ENCODE measurements at places on chromosomes 16 and 17.

- DNase-seq = peak; percentile 57
Observed at GRCh38 chr16:21083729-21084268, 66.8 kb downstream of the DNAH3 start.

- DNase-seq = peak; percentile 82
Observed at GRCh38 chr17:80101946-80102663, 724 bp downstream of the GAA start.

GRCh38 chr17:77534137-77534536 is 393.4 kb downstream of the SEC14L1 start:
- no peak for DNase-seq

DNA sequence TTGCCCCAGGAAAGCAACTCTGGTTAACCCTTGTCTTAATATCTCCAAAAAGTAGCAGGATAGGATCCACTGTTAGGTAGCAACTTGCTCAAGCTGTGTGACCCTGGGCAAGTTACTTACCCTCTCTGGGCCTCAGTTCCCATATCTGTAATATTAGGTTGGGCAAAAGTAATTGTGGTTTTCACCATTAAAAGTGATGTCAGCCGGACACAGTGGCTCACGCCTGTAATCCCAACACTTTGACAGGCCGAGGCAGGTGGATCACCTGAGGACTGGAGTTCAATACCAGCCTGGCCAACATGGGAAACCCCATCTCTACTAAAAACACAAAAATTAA is 179.3 kb downstream of the FOXL1 start:
- DNase-seq = no peak

DNA sequence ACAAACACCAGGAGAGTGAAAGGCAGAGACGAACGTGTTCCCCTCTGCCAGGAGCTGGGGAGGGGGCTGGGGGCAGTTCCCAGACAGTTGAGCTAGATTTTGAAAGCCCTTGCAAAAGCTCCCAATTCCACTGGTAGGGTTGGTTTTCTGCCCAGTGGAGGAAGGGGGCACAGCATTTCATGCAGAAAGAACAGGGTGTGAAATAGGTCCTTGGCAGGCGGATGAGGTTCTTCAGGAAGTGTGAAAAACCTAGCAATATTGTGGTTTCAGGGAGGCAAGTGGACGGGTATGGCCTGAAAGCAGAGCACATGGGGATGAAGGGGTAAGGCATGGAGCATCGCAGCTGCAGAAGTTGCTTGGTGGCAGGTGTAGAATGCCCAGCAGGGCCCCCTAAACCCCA is 248.3 kb downstream of the KATNIP start:
- DNase-seq = no peak

DNA sequence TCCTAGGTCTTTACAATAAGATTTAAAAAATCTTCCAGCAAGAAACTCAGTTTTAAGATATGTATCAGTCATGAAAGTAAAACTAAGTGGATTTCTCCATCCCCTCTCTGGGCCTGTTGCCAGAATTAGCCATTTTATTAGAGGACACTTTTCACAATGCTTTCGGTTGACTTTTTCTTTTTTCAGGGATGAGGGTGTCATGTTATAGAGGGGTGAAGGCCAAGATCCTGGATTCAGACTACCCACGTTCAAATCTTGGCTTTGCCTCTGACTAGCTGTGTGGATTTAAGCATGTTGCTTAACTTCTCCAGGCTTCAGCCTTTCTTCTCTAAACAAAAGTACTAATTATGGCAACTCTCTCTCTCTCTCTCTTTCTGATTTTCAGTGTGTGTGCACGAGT is 111.7 kb upstream of the COX10 start:
- DNase-seq = peak; percentile 6

- DNase-seq = no peak
Observed at GRCh38 chr16:69663846-69664245, 62.5 kb downstream of the NQO1 start.

- no peak for DNase-seq
Observed at GRCh38 chr17:5044630-5045029, 9.4 kb upstream of the SLC52A1 start.

- DNase-seq = no peak
Observed at GRCh38 chr17:66583112-66583748, 251.7 kb upstream of the CACNG5 start.

- no peak for DNase-seq
Observed at GRCh38 chr17:3665834-3666233, 2.5 kb downstream of the TAX1BP3 start.

DNA sequence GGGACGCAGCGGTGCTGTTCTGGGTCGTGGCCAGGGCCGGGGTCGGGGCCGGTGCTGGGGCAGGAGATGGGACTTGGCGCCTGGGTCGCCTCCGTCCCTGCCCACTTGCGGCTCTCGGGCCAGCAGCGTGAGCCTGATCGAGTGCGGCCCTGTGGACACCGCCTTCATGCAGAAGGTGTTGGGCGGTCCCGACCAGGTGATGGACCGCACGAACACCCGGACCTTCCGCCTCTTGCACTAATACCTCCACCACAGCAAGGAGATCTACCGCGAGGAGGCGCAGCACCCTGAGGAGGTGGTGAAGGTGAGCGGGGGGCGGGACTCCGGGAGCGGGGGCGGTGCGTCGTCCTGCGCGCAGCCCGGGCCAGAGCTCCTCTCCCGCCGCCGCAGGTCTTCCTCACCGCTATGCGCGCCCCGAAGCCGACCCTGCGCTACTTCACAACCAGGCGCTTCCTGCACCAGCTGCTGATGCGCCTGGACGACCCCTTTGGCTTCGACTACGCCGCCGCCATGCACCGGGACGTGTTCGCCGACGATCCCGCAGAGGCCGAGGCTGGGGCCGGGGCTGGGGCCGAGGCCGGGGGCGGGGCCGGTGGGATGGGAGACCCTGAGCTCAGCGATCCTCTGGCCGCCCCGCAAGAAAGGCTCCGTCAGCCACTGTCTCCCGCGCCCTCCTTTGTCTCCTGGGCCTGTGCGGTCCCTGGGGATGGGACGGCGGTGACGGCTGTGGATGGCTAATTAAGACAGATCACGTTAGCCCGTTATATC is 4.5 kb upstream of the HSD17B1 start:
- no peak for DNase-seq

DNA sequence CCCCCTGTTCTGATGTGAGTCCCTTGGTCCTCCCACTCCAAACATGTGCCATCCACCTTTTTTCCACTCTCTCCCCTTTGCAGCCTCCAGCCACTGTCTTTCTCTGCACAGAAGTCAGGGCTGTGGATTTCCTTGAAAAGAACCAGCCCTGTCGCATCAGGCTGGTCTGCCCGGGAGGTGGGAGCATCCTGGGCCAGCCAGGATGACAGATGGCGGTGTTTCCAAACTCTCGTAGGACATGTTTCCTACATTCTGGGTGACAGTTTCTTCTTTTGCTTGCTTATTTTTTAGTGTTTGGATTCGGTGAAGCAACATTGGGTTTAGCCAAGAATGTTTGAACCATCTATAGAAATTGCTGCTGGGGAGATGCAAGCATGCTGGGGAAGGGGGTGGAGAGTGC is 100.8 kb downstream of the CCDC182 start:
- DNase-seq = no peak

GRCh38 chr16:28108590-28109247 is 45.2 kb upstream of the GSG1L start:
- DNase-seq = peak; percentile 63

DNA sequence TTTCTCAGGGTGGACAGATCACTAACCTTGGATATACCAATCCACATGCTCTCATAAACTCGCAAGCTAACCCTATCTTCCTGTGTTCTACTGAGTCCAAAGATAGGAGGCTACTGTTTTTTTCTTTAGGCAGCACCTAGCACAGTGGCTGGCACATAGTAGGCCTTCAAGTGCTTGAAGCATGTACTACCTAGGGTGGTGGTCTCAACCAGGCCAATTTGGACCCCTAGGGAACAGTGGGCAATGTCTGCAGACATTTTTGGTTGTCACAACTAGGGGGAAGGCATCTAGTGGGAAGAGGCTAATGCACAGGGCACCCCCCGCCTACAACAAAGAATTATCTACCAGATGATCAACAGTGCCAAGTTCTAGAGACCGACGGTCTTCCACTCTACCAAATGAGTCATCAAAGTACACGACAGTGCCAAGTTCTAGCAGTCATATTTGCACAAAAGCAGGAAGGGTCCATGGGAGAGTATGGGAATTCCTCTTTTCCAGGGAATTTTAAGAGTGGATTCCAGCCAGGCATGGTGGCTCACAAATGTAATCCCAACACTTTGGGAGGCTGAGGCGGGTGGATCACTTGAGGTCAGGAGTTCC is 390.3 kb downstream of the SLC39A11 start:
- DNase-seq = no peak

GRCh38 chr16:84724606-84725309 is 25.0 kb downstream of the USP10 start:
- no peak for DNase-seq

DNA sequence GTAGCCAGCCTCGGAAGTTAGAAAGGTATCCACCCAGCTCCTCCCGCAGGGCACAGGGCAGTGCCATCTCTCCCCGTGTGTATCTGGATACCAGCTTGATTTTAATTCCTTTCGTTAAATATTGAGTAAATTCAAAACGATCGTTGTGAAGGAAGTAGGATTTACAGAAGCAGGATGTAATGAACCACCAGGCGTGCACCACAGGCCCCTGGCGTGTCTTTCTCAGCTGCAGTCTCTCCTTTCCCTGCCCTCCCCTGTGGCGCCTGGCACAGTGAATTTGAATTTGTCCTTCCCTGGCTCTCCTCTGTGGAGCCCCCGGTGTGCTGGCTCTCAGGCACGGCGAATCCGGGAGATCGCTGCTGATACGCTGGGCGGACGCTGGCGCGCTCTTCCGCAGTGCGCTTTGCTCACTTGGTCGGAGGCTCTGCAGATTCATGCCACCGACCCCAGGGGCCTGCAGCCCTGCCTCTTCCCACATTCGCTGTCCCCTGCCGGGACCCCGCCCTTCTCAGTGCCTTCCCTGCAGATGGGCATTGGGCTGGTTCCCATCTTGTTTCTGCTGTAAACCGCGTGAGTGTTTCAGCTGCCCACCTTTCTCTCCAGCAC is 164.6 kb downstream of the RPTOR start:
- no peak for DNase-seq

DNA sequence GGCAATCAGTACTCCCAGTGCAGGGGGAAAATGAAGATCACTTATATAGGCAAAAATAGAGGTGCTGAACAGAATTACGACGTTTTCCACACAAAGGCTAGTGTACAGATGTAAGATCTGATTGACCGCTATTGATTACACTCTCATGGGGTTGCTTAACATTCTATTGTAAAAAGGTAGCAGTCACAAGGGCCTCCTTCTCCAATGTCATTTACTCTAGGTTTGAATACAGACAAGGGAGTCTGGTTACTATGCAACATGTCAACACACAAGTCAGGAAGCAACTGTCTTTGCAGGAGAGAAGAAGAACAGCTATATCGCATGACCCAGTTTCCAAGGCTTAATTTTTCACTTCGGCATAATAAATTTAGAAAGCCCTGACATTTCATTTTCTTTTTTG is 7.9 kb downstream of the KRT37 start:
- DNase-seq = no peak

DNA sequence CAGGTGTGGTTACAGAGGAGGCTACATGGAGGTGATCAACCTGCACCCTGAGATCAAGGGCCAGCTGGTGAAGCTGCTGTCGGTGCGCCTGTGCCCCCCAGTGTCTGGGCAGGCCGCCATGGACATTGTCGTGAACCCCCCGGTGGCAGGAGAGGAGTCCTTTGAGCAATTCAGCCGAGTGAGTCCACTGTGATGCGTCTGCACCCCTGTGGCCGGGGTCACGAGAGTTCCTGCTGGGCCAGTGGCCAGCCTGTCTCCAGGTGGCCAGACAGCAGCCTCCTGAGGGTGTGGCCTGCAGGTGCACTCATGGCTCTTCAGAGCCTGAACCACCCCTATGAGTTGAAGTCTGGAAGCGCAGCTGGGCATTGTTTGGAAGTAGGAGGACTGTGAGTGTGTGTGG is 38.1 kb downstream of the GPT2 start:
- DNase-seq = no peak

DNA sequence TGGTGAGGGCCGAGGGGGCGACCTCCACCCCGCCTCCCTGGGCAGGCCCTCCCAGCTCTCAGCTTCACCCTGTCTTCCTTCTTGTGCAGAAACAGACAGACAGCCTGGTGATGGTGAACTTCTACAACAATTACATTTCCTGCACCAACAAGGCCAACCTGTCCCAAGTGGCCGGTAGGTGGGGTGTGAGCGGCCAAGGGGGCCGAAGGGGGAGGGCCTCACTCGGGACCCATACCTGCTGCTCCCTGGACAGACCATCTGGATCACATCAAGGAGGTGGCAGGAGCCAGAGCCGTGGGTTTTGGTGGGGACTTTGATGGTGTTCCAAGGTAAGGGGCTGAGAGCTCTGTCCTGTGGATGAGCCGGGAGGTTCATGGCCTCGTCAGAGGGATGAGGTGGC is 20.1 kb downstream of the CHMP1A start:
- DNase-seq = no peak

DNA sequence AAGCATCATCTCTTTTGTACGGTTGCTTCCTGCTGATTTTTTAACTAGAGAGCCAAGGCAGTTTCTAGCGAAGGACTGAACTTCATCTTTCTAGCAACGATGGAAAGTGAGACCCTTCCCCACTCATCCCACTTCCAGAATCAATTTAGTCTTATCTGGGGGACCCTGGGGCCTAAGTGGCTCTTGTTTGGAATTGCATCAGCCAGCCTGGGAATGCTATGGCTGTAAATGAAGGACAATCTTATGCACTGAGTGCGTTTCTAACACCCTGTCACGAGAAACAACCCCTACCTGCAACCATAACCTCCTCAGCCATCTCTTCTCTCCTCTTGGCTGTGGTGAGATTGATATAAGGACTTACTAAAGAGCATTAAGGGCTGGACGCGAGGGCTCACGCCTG is 64.8 kb downstream of the ERCC4 start:
- DNase-seq = no peak

DNA sequence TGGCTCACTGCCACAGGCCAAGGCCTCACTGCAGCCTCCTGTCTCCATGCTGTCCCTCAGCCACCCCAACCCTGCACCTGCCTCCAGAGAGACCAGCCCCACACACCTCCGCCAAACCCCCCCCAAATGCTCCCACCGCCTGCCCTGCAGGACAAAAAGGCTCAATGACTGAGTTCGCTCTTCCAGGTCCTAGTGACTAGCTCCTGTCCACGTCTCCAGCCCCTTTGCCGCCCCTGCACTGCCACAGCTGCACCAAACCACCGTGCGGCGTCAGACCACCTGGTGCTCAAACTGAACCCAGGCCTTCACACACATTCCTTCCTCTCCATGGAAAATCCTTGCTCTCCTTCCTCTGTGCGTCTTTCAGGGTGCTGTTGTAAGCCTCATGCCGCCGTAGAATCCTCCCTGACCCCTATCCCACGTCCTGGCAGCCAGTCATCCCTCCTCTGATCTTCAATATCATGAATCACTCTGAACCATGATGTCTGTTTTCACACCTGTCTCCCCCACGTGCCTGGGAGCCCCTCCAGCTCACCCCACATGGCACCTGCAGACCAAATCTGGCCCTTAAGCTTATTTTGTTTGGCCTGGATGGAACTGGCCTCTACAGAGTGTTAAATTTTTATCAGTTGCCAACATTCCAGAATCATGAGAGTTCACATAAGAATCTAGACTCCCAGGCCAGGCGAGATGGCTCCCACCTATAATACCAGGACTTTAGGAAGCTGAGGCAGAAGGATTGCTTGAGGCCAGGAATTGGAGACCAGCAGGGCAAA is 4.3 kb upstream of the GSG1L start:
- no peak for DNase-seq

GRCh38 chr17:50832267-50832863 is 3.0 kb upstream of the WFIKKN2 start:
- no peak for DNase-seq
